ENCODE measurements at places on chromosomes 6 and 20. TPM values are rescaled to one million over a fixed set of nuclear protein-coding genes. Genes with fewer than 3 reads are reported as not detected.

Gene MUCL3
- total RNA-seq: 0.28 TPM

Gene RBM39
- total RNA-seq: 216 TPM

Gene SGK2
- not detected for total RNA-seq

Gene SPINT3
- total RNA-seq: not detected

Gene FBXO9
- 49.1 TPM for total RNA-seq

Gene DSP
- 0.36 TPM for total RNA-seq

Gene SPO11
- not detected for total RNA-seq

Gene DEK
- total RNA-seq: 187 TPM

Gene HDGFL1
- 1.1 TPM for total RNA-seq

Gene IFNGR1
- 89.0 TPM for total RNA-seq

Gene CST4
- total RNA-seq: not detected

Gene DEFB124
- not detected for total RNA-seq

Gene C6orf163
- total RNA-seq: 1.4 TPM

Gene LHFPL5
- total RNA-seq: not detected

Gene SPINT4
- total RNA-seq: not detected

Gene MAN1A1
- 26.8 TPM for total RNA-seq

Gene SLC22A23
- 2.4 TPM for total RNA-seq

Gene POPDC3
- total RNA-seq: not detected

Gene OR2J3
- total RNA-seq: not detected

- DNase-seq: peak; percentile 16
These were observed 238.7 kb upstream of the SOX4 start for GRCh38 chr6:21354805-21355238.

DNA sequence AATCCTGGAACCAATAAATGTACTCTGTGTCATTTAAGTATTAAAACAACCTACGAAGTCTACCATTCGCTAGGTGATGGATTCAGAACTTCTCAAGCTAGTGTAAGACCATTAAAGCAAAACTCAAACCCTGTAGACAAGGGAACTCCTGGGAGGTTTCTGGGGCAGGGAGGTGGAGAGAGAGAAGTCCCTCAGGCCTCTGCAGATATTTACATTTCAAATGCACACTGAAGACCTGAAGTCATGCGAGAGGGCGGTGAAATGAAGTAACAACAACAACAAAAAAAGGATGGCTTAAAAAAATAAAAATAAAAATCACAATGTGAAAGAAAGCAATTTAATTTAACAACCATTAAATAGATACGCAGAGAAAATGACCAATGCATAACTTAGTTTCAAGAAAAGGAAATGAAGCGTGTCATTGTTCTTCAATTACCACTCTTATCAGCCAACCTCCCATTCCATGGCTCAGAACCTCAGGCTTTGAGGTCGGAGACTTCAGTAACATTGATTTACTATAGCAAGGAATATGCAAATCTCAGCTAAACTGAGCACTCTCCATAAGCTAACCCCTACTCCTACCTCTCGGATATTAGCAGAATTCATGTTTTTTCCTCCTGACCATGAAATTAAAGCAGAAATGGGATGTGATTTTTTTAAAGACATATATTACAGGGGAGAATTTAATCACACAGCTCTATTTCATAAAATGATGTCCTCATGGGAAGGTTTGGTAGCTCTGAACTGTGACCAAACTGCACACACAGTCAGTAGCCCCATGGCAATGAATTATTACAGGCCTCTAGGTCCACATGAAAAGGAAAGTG lies 140.6 kb downstream of the KIF16B start:
- no peak for DNase-seq

DNA sequence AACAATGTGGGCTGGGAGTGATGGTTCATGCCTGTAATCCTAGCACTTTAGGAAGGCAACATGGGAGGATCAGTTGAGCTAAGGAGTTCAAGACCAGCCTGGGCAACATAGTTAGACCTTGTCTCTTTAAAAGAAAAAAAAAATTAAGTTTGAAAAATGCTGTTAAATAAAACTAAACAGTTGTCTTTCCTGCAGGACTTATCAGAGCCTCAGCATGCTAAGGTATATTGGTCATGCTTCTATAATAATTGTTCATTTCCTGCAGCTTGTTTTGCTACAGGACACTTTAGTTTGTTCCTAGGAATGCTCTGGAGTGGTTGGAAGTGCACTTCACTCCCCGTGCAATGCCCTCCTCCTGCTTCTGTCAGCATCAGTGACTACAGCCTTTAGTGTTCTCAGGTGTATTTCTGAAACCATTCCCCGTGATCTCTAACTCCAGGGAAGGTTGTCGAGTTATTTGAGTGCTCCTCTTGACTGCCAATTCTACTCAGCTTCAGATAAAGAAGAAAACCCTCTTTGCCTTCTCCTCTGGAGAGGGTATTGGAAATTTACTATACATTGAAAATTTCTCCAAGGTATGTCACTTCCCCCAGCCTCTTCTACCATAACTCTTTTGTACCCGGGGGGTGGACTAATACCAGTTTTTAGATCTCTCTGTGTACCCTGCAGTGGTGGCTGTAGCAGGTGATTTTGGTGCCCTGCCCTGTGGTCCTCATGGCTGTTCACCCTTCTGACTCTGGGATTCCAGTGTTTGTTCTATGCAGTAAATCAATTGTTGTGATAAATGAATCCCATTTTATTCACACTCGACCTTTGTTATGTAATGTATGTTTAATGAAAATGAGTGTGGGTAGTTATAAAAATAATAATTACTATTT lies 33.8 kb downstream of the NHLRC1 start:
- no peak for DNase-seq

GRCh38 chr6:108707328-108707976 lies 140.8 kb upstream of the ARMC2 start:
- DNase-seq: no peak

- DNase-seq: no peak
These were observed 104.0 kb downstream of the ARHGAP18 start for GRCh38 chr6:129605967-129606366.

DNA sequence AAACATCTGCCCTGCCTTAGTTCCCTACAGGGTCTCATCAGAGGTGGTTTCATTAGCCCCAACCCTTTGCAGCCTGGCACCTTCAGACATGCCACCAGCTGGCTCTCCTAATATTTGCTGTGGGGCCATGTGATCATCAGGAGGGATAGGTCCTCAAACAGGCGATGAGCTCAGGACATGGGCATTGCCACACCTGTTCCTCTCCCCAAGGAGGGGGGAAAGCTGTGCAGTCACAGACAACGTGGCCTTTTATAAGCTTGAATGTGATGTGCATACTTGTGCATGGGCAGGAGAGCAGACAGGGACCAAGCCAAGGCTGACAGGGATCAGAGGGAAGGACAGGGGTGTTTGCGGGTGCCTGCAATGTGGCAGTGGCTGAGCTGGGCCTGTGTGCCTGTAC lies 78.8 kb upstream of the ZNFX1 start:
- no peak for DNase-seq

GRCh38 chr6:106844930-106845329 lies 129.6 kb downstream of the CD24 start:
- DNase-seq: peak; percentile 65

DNA sequence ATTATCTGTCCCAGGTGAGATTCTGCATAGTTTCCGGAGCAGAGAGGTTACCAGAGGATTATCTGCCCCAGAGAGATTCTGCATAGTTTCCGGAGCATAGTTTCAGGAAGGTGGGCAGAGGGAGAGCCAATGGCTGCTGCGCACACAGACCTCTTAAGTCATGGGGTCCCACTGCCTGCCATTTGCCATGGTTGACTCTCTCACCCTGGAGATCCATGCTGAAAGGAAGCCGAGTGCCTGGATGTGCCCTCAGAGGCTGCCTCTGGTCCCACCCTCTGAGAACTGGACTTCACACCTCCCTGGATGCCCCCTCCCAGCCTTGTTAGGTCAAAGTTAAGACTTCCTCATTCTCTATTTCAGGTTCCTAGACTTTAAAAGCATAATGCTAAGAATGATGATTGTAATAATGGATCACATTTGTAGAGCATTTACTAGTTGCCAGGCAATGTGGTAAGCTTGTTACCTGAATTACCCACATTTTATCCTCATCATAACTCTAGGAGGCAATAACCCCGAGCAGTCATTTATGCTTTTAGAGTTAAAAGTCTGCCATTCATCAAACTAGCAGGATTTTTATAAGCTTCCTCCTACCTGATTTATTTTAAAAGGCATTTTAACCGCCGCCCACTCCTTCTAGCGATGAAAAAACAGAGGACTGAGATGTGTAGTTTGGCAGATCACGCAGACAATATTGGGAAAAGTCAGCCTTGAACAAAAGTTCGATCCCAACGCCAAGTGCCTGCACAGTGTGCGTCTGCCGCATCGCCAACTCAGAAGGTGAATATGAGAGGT lies 11.9 kb downstream of the SERPINB9 start:
- no peak for DNase-seq

- no peak for DNase-seq
These were observed 21.1 kb upstream of the FOXQ1 start for GRCh38 chr6:1290805-1291204.

GRCh38 chr6:110341663-110342596 lies 16.2 kb downstream of the METTL24 start:
- DNase-seq: no peak

- no peak for DNase-seq
These were observed 226.6 kb downstream of the COL12A1 start for GRCh38 chr6:74979065-74979766.

DNA sequence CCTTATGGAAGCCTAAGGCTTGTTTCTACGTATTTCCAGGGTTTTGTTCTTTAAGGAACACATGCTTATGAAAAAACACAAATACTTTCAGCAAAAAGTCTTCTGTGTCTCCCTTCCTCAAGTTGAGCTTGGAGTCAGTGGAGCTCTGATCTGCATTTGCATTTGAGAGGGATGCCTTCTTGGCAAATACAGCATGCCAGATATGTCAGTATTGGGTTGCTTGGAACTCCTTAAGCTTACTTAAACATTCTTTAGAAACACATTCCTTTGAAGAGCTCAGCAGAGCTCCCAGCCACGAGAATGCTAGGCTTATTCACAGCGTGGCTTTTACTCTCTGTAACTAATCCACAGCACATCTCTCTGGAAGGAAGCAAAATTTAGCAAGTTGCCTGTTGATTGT lies 68.3 kb downstream of the ANKRD6 start:
- DNase-seq: no peak

DNA sequence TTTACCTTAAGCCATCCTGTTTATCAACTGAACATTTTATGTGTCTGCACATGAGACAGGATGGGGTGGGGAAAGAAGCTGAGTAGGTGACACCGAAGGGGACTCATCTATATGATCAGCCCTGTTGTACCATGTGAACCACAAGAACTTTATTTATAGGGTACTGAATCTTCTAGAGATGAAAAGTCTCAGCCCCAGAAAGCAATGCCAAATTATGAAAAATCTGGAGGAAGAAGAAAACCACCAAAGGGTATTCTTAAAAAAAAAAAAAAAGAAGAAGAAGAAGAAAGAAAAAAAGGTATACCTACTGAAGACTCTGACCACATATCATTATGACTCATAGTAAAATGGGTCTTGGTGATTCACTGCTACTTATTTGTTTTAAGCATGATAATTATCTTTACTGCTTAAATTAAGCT lies 39.8 kb upstream of the HBS1L start:
- no peak for DNase-seq

DNA sequence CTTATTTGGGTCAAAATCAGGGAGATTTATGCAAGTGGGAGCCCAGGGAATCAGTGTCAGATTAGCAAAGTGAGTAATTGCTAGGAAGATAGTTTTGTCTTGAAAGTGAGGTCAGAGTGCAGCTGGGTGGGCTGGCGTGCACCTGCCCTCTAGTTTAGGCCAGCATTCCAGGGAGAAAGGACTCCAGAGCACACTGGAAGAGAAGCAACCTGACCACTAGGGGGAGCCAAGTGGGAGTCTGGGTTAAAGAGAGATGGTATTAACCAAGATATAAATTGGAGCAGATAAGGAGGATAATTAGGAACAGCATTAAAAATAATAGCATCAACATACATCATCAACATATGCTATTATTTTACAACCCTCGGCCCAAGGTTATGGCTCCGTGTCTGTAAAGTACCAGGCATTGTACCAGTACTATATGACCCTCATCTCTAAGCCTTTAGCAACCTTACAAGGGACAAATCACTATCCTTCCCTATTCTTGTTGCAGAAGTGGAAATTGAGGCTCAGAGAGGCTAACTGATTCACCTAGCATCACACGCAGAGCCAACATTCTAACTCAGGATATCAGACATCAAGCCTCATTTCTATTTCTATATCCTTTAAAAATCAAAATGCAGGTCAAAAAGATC lies 57.8 kb downstream of the SLC2A10 start:
- no peak for DNase-seq

DNA sequence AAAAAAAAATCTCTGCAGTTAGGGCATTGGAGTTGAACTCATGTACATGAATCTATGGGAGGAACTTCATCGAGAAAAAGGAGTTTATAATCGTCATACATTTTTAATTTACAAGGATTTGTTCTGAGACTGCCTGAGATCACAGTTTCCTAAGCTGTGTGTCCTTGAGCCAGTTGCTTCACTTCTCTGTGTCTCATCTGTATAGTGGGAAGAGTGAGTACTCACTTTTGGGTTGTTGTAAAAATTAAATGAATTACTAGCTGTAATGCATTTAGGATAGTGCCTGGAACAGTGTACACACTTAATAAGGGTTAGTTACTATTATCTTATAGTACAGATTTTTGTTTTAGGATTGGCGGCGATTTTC lies 42.5 kb downstream of the EYA2 start:
- DNase-seq: no peak

DNA sequence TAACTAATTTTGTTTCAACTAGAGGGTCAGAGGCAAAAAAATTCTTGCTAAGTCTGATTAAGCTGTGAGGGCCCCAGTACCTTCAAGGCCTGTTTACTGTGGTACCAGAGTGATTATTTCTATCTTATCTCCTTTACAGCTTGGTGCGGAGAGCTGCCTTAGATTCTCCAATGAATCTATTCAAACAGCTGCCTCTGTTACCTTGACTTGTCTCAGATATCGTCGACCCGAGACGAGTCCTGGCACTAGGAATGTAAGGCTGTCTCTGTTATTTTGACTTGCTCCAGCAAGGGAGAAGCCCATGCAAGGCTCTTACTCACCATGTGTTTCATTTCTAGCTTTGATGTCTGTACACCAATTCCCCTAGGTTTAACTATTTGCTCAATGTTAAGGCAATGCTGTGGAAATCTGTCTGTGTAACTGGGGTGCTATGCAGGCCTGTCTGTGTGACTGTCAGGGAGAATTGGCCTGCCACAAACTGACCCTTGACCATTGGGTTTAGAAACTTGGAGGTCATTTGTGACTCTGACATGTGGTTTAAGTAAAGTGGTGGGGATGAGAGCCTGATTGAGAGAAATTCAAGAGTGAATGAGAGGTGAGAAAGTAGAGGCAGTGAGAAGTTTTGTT lies 10.4 kb upstream of the FKBPL start:
- no peak for DNase-seq

- no peak for DNase-seq
These were observed 142.9 kb downstream of the WDR27 start for GRCh38 chr6:169558774-169559441.

GRCh38 chr6:41713650-41714291 lies 21.6 kb downstream of the TFEB start:
- peak; percentile 81 for DNase-seq
